Naive thymus-derived CD4-positive, alpha-beta T cell (primary cell): ENCODE measurements at places on chromosomes 2 and 18.

DNA sequence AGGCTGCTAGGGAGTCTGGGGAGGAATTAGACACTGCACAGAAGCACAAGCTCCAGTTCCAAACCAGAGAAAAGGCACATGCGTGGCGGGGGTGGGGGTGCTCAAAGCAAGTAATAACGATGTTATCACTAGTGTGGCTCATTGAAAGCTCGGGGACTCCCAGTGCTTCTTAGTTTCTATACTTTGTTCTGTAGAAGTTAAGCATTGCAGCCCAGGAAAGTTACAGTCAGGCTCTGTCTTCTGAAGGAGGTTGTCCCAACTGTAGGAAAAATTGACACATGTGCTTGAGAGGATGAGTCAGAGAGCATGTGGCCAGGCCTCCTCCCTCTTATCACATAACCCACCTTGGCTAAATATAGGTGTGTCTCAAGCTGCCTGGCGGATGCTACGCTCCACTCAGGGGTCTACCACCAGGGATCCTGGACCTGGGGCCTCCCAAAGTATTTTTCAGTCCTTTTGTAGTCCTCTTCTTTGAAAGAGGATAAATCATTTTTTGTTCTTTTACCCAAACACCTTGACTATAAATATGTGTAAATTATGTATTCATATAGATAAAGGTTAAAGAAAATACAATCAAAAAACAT is 3.8 kb downstream of the GALNT5 start:
- DNase-seq: no peak

DNA sequence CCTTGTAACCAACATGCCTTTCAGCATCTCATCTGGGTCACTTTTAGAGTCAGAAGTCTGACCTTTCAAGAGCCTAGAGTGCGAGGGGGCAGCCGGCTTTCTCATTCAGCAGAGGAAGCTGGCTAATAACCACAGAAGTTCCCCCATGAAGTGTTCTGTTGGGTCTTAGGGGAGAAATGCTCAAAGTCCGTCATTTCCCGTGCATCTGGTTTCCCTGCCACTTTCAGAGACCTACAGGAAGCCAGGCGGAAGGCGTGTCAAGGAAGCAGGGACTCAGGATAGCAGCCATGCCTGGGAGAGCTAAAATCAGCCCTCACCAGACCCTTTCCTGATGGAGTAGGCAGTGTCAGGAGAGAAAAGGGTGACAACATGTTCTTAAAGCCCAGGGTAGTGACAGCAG is 301.8 kb upstream of the ID2 start:
- no peak for DNase-seq

GRCh38 chr2:142140434-142140845 is 9.6 kb upstream of the LRP1B start:
- DNase-seq: no peak

DNA sequence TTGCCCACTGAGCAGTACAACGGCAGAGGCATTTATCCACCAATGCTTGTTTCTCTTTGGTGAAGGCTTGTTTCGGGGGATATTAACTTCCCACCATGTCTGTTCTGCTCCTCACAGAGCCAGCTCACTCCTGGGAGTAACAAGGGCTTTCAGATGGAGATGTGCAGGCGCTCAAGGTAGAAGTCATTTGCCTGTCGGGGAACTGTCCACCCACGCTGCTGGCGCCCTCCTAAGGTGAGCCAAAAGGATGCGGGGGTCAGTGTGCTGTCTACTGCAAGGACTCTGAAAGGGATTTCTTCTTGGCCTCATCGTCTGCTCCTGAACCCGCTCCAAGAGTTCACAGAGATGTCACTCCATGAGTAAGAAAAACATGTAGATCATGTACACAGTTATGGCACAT is 57.0 kb upstream of the CYRIA start:
- DNase-seq: no peak

DNA sequence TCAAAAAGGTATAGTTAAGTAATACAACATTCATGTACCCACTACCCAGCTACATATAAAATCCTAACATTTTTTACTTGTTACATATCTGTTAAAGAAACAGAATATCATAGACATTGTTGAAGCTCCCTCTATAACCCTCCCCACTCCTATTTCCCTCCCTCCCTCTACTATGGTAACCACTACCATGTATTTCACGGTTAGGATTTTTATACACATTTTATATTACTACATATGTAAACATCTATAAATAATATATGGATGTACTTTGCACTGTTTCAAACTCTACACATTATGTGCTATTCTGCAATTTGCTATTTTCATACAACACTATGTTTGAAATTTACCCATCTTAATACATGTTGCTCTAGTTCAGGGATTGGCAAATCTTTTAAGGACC is 36.3 kb downstream of the THOC1 start:
- DNase-seq: no peak

- no peak for DNase-seq
Observed at GRCh38 chr2:37631698-37632097, 39.7 kb downstream of the CDC42EP3 start.

DNA sequence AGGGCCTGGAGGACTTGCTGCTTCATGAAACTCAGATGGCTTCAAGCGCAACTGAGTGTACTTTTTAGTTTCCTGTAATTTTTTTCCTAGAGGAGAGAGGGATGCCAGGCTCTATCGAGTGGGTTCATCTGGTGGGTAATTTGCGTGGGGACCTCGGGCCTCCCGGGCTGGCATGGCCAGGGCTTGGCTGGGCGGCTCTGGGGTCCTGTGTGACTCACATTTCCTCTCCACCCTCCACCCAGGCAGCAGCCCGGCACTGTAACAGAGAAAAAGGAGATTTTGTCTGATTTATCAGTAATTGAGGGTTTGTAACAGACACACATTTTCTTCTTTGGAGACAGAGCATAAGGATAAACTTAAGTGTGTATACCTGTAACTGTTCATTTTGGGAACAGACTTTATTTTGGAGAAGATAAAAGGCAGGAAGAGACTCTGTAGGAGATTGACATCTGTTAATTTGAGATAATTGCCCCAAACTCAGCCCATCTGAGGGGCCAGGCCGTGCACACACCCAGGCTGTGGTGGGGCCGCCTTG is 64.3 kb downstream of the NFATC1 start:
- no peak for DNase-seq

DNA sequence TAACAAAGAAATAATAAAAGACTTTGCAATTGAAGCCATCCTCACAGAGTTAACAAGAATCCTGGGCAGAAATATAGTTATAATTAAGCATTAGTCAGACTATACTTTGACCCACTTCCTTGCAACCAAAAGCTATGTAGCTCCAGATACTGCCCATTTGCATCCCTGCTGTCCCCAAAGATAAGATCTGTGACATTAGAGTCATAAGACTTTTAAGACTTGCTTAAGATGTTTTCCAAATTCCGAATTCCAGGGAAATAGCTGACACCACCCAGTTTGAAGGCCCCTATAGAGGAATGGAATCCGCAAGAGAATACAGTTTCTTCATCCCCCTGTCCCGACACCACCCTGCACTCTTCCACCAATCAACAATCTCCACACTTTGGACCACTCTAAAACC is 69.5 kb upstream of the TLK1 start:
- no peak for DNase-seq

- DNase-seq: no peak
Observed at GRCh38 chr2:207437524-207438143, 92.1 kb upstream of the CREB1 start.

DNA sequence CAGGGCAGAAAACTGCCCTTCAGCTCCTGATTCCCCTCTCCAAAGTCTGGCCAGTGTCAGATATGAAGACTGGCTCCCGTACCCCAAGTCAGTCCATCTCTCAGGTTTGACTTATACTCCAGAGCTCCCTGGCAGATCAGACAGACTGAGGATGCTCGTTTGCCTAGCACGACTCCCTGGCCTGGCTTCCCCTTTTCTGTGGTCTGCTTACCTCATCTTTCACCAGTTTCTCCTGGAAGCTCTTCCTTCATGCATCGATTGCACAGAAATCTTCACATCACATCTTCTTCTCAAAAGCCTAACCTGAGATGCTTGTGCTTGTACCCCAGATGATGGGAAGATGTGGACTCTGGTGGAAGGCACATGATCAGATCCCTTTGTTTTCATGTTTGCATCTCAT is 387.9 kb upstream of the POU3F3 start:
- no peak for DNase-seq

DNA sequence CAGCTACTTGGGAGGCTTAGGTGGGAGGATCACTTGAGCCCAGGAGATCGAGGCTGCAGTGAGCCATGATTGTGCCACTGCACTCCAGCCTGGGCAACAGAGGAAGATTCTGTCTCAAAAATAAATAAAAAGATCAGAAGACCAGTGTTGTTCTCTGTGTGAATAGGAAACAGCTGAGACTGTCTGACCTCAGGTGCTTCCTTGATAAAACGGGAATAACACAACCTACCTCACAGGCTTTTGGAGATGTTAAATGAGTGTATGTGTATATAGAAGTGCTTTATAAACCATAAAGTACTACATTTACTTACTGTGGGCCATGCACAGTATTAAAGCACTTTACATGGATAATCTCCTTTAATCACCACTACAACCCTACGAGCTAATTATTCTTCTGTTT is 9.9 kb upstream of the CETN1 start:
- no peak for DNase-seq

GRCh38 chr2:145108361-145108778 is 588.5 kb upstream of the ZEB2 start:
- no peak for DNase-seq

DNA sequence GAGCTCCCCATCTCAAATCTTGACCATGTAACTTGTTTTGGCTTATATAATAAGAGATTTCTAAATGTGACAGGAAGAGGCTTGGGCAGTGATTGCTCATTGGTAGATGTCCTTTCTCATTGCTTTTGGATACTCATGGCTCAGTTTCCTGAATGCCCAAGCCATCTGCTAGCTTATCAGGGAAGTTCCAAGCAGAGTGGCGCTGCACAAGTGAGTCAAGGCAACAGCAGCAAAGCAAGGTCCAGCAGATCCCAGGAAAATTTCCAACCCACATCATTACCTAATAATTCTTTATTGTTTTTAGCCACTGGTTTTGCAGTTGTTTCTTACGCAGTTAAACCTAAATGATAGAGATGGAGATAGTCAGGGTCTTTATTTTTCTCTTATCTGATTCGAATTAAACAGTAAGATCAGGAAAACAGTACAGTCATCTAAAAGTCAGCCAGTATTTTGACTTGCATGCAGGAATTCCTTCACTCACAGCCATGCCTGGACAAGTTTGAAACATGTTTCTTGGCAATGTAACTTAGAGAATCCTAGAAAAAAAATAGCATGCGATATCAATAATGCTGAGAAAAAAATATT is 349.7 kb upstream of the TMEFF2 start:
- DNase-seq: no peak

DNA sequence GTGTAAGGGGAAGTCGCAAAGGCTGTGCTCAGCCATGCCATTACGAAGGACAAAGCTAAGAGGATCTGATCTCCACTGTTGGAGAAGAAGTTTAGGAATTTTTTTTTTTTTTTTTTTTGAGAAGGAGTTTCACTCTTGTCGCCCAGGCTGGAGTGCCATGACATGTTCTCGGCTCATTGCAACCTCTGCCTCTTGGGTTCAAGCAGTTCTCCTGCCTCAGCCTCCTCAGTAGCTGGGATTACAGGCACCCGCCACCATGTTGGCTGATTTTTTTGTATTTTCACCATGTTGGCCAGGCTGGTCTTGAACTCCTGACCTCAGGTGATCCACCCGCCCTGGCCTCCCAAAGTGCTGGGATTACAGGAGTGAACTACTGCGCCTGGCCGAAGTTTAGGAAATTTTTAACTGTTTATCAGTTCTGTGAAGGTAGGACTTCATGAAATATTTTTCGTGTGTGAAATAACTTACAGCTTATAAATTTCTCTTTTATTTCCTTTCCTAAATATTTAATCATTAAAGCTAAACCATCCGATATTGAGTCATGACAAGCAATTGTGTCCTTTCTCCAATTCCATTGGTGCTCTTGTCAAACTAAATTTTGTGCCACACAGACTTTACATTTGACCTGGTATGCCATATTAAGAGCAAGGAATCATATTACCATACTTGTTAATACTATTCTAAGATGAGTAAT is 22.2 kb downstream of the DDX1 start:
- DNase-seq: no peak

DNA sequence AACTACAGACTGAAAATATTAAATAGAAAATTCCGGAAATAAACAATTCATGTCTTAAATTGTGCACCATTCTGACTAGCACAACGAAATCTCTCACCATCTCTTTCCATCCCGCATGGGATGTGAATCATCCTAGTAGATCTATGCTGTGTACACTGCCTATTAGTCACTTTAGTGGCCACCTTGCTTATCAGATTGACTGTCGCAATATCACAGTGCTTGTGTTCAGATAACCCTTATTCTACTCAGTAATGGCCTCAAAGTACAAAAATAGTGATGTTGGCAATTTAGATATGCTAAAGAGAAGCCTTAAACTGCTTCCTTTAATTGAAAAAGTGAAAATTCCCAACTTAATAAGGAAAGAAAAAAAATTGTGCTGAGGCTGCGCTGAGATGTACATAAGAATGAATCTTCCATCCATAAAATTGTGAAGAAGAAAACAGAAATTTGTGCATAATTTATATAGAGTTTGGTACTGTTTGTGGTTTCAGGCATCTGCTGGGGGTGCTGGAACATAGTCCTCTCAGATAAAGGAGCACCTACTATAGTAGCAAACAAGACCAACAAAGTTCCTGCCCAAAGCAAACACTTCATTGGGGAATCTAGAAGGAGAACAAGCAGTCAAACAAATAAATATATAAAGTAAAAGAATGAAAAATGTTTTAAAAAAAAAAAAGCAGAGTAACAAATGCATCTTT is 12.0 kb downstream of the PSMD1 start:
- DNase-seq: no peak

GRCh38 chr18:12086249-12086648 is 7.4 kb upstream of the ANKRD62 start:
- DNase-seq: no peak

DNA sequence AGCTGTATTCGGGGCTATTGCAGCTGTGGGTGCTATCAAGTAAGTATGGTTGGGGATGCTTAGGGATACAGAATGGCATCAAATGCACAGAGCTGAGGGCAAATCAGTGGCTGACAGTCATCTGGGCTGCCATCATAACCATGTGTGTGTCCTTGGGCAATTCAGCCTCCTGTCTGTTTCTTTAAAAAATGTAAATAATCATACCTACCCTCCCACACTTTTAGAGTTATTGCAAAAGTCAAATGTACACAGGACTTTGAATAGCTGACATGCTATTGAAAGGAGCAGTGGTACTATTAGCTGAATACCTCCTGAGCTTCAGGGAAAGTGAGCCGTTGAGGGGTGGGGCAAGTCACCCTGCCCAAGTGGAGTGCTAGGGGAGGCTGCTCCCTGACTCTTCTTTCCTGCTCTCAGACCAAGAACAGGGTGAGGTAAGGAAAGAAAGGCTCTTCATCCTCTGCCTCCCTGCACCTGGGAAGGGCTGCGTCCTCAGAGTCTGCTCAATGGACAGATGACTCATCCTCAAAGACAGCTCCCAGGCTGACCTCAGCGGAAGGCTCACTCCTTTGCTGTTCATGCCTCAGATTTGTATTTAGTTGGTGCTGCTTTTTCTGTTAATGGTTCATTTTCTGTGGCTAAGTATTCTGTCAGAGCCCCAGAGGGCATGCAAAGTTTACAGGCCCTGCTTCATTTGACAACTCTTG is 54.9 kb upstream of the BZW1 start:
- DNase-seq: no peak

GRCh38 chr2:135037831-135038230 is 9.4 kb downstream of the MAP3K19 start:
- no peak for DNase-seq
